Uterus (tissue), 4 donors: ENCODE measurements at places on chromosomes 6 and 20. TPM values are rescaled to one million over a fixed set of nuclear protein-coding genes. Genes with fewer than 3 reads are reported as not detected.

DNA sequence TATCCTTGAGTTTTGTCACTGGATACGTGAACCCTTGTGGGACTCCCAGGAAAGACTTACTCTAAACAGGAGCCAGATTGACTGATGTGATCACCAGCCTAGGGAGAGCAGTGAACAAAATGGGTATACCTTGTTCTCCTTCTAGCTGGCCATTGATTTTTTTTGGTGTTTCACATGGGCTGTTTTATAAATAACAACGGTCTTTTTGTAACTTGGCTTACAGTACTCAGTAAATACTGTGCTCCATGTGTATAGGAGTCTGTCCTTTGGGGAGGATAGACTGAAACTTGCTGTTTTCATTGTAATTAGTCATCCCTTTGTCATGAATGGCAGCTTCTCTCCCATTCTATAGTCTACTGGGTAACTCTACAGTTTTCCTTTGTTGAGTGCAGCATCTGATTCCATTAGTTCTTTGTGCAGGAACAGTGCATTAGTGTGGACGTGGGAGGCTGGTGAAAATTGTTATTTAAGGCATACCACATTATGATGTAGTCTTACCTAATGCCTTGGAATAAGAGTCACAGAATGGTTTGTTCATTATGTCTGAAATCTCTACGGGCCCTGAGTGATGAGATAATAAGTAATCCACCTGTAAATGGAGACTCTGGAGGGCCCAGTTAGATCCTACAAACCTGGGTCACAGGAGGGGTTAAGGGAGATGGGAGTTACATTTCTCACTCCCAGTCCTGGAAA lies 89.5 kb downstream of the TIAM2 start:
- no peak for DNase-seq
- no peaks in the 10 kb centered on the region for H3K4me1 ChIP-seq
- no peak overlapping the region for H3K4me3 ChIP-seq
- H3K27ac ChIP-seq, result no peak overlapping the region

The MDFI gene
- total RNA-seq, result 31.5 TPM

GRCh38 chr20:34268851-34269636 lies 27.8 kb downstream of the ASIP start:
- peak; percentile 24 for DNase-seq
- no peaks in the 10 kb centered on the region for H3K36me3 ChIP-seq
- H3K27ac ChIP-seq, result peak overlapping the region; percentile 17
- H3K4me3 ChIP-seq, result peak overlapping the region; percentile 38
- no peaks in the 10 kb centered on the region for H3K27me3 ChIP-seq
- no peaks in the 10 kb centered on the region for H3K4me1 ChIP-seq

- peak; percentile 54 for DNase-seq
- no peaks in the 10 kb centered on the region for H3K36me3 ChIP-seq
Observed at GRCh38 chr6:159104163-159104925, 59.6 kb upstream of the TAGAP start.

- no peak overlapping the region for H3K4me3 ChIP-seq
- no peak for DNase-seq
- no peaks in the 10 kb centered on the region for H3K36me3 ChIP-seq
- no peaks in the 10 kb centered on the region for H3K4me1 ChIP-seq
- H3K27me3 ChIP-seq, result no peaks in the 10 kb centered on the region
Observed at GRCh38 chr20:18541741-18542140, 25.5 kb upstream of the SMIM26 start.

The HCRTR2 gene
- not detected for total RNA-seq

The HLA-DRB1 gene
- 15.9 TPM for total RNA-seq

GRCh38 chr6:42784717-42785498 lies 3.1 kb downstream of the BICRAL start:
- peak overlapping the region; percentile 87 for H3K4me3 ChIP-seq
- H3K36me3 ChIP-seq, result no peaks in the 10 kb centered on the region
- DNase-seq, result no peak
- peak overlapping the region; percentile 99 for H3K27ac ChIP-seq

The EPHA7 gene
- 2.0 TPM for total RNA-seq

GRCh38 chr6:127592964-127593363 lies 16.0 kb downstream of the C6orf58 start:
- no peak overlapping the region for H3K27ac ChIP-seq
- no peaks in the 10 kb centered on the region for H3K4me1 ChIP-seq
- no peak for DNase-seq
- H3K36me3 ChIP-seq, result no peaks in the 10 kb centered on the region
